ENCODE measurements at places on chromosomes 1 and 21.

DNA sequence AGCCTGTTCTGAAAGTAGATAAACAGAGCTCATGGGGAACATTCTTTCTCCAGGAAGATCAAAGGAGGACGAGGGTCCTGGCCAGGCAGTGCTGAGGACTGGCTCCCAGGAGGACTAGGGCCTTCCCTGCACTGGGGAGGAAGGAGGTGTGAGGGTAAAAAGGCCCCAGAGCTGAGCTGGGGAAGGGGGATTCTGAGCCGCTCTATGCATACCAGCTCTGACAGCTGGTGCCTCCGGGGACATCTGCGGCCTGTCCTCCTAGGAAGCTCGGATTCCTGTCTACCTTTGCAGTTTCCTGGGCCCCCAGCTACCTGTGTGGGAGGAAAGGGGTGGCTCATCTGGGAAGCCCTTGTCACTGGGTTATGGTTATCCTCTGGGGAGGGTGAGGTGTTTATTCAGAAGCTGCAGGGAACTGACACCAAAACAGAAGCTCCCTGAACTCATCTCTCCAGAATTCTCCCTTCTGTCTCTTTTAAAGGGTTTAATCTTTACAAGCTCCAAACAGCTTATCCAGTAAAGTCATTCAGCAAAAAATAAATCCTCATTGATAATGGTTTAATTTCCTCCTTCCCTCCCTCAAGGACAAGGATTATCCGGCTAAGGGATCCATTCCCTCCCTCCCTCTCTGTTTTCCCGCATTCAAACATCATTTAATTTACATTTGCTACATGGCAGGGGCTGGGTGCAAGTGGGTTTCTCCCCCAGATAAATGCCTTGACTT is 31.0 kb downstream of the NENF start:
- DNase-seq, result no peak

- DNase-seq, result no peak
Measured at GRCh38 chr1:32199717-32200072, 700 bp upstream of the CCDC28B start.

DNA sequence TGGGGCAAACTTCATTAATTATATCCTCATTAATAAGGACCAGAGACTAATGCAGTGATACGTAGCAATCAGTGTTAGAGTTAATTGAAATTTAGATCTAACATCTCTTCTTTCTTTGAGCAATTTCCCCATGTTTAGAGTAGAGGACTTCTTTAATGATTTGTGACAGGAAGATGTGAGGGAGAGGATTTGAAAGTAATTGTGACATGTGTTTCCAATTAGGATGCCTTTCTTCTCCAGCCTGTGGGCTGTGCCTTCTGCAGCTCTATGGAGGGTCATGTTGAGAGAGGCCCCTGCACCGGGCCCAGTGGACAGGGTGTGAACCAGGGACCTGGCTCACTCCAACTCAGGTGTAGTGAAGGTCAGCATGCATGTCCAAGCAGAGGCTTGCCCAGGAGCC is 103.0 kb downstream of the GREM2 start:
- no peak for DNase-seq

- no peak for DNase-seq
Measured at GRCh38 chr1:36128126-36128904, 3.3 kb upstream of the COL8A2 start.

DNA sequence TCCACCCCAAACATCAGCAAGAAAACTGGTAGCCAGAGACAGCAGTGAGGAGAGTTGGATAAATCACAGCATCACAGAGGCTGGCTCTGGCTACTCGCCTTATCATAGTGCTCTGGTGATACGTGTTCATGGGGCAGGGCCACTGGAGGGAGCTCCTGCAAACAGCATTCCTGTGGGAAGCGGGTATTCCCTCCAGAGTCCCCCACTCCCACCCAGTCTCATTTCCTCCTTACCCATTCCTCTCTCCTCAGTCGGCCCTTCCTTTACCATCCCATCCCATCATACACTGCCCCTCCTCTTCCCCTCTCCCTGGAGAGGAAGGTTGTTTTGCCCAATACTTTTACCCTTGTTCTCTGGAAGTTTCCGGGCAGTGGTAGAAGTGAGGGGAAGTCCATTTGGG is 7.1 kb downstream of the NHLH2 start:
- DNase-seq, result no peak

DNA sequence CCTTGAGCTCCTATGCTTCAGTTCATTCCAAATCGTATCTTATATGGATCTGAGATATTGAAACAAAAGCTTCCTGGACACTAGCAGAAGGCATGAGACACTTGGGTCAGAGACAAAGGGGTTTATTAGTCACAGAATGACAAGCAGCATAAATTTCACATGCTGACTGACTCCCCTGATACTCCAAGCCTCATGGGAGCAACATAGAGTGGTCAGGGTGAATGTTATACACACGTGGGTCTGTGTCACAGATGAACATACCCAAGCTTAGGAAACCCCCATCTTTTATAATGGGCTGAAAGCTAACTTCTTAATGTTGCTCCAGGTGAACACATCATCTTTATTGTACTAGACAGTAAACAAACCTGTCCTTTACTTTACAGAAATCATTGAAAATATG is 599.9 kb upstream of the RGS18 start:
- no peak for DNase-seq

DNA sequence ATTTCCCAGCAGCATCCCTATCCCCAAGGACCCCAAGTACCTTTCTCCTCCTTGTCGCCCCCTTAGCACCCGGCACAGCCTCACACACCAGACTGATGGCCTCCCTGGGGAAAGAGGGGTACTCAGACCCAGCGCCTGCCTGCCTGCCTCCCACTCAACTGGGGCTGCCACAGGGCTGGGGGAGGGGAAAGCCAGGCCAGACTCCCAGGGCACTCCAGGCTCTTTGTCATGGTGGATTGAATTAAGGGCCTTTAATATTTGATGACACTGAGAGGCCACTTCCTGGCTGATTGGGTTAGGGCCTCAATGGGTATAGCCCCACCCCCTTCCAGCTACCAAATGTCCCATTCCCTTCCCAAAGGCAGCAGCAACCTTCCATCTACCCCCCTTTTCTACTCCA is 1.8 kb downstream of the SHC1 start:
- DNase-seq, result no peak

DNA sequence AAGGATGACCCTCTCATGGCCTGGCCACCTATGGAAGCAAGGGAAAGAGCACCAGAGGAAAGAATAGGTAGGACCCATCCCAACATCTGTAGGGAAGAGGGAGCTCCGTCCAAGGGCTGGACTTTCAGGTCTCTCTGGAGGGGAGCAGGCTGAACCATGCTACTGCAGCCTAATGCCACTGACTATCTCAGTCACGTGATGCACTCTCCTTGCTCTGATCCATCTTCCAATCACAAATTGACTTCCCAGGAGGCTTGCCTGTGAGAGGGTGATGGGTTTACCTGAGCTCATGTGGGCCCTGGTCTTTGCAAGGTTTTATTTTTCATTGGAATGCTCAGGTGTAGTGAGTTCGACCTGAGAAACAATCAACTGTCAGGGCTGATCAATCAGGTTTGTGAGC is 128.8 kb downstream of the CACNA1E start:
- no peak for DNase-seq

GRCh38 chr1:166900987-166901386 is 24.9 kb upstream of the TADA1 start:
- no peak for DNase-seq

- no peak for DNase-seq
Measured at GRCh38 chr1:84122780-84123382, 21.2 kb upstream of the PRKACB start.

- DNase-seq, result no peak
Measured at GRCh38 chr1:206516728-206516990, 9.3 kb downstream of the RASSF5 start.

GRCh38 chr1:244367399-244368114 is 84.2 kb downstream of the ADSS2 start:
- DNase-seq, result no peak

DNA sequence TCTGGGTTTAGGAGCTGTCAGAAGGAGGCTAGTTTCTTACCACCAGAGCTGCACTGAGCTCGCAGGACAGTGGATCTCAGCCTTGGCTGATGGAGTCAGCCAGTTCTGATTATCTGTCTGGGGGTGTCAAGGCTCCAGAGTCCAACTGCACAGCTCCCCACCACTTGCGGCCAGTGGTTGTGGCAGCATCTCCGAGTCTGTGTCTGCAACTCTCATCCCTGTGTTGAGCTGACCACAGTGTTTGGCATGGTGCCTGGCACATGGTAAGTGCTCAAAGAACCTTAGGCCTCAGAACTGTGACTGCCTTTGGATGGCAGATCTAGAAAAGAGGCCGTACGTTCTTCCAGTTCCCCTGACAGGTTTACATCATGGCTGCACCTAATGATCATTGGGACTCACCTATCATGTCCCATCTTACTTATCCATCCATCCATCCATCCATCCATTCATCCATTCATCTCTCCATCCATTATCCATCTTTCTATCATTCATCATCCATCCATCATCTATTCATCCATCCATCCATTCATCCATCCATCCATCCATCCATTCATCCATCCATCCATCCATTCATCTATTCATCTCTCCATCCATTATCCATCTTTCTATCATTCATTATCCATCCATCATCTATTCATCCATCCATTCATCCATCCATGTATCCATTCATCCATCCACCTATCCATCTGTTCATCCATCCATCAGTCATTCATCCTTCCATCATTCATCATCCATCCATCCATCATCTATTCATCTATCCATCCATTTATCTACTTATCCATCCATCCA is 114.5 kb downstream of the CRYAA start:
- no peak for DNase-seq

DNA sequence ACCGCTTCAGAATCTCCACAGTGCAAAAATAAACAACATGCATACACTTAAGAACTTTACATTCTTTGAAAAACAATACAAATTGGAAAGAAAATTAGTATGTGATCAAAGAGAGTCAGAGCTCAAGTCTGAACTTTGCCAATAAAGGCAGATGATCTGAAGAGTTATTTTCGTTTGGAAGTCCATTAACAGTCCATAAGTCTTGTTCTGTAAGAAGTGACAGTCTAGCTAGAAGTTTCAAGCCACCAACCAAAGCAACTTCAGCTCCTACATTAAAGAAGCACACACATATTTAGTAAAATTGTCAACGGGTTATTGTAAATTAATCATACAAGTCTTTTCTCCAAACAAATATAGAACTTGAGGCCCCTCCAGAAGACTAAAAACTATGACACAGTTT is 20.7 kb downstream of the ANGEL2 start:
- no peak for DNase-seq

DNA sequence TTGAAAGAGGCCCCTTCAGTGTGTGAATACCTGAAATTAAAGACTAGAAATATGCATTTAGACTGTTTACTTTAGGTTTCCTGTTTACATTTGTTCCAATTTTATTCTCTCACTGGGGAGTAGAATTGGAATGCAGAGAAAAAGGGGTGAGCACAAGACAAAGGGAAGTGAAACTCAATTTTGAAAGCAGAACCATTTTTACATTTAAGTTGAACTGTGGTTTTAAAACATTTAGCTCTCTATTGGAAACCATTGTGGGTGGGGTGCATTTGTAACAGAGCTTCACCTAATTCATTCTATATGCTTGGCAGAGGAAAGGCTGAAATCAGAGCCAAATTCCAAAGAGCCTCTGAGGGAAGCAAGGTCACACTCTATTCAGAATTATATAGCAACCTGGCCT is 235.3 kb upstream of the C1orf105 start:
- no peak for DNase-seq

DNA sequence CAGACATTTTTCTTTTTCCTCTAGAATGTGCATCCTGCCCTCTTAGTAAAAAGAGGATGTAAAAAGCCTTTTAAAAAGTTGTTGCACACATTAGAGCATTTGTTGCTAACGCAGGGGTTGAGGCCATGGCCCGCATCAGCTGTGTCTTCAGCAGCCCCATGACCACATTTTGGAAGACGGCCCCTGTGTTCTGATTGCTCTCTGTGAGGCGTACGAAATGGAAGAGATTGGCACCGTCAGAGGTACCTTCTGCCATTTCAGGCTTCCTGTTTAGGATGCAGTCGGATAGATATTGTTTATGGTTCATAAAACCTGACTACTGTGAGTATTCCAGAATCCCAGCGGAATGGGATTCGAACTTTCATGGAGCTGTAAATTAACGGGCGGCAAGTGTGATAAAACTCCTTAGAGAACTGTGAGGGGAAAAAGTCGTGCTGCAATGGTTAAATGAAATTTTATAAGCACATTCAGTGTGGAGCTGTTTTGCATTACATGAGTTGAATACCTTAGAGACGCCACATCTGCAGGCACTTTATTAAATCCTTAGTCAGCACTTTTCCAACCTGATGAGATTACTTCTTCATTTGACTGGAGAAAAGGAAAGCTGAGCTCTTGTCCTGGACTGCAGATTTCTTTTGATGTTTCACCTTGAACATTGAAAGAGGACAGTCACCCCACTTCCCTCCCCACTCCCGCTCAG is 273.9 kb downstream of the TM2D1 start:
- no peak for DNase-seq

Data from left renal cortex interstitium (tissue), 4 donors.